H4 (cell line): ENCODE measurements at places on chromosomes 2 and 18.

GRCh38 chr2:150120326-150120955, 367.0 kb downstream of the RND3 start:
- DNase-seq, result no peak

GRCh38 chr2:150192701-150193100, 294.8 kb downstream of the RND3 start:
- no peak for DNase-seq

DNA sequence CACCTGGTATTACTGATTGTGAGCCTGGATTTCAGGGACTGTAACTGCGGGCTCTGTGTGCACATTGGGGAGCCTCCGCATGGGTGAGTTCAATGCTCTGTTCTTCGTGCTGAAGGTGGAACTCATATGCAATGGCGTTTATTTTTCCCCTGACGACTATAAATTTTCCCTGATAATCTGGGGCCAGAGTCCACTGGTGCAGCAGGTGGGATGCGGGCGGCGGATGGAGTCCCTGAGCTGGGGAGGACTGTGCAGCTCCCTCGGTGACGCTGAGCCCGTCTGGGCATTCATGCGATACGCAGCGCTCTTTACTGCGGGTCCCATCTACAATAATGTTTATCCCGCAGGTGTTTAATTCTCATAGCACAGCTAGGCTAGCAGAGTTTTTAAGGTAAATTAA, 181.6 kb upstream of the ALKAL2 start:
- no peak for DNase-seq

GRCh38 chr2:3091696-3092095, 285.9 kb downstream of the EIPR1 start:
- no peak for DNase-seq

GRCh38 chr2:241770185-241770935, 6.3 kb upstream of the GAL3ST2 start:
- no peak for DNase-seq

GRCh38 chr2:212517693-212518092, 20.9 kb downstream of the ERBB4 start:
- DNase-seq, result no peak

DNA sequence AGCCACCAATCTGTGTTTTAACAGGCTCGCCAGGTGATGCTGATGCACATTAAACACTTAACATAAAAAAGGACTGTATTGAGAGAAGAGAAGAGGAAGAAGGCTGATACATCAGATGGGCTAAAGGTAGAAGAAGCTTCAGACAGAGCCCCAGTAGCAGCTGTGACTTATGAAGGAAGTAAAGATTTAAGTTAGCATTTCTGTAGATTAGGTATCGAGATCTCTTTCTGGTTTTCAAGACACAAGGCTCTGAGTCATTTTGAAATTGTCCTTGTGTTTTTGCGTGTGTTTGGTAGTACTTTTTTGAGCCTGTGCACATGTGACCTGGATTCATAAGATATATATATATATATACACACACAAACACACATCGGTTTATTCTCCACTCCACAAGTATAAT, 40.6 kb upstream of the GCFC2 start:
- no peak for DNase-seq
